ENCODE measurements at places on chromosomes 13 and 19.

DNA sequence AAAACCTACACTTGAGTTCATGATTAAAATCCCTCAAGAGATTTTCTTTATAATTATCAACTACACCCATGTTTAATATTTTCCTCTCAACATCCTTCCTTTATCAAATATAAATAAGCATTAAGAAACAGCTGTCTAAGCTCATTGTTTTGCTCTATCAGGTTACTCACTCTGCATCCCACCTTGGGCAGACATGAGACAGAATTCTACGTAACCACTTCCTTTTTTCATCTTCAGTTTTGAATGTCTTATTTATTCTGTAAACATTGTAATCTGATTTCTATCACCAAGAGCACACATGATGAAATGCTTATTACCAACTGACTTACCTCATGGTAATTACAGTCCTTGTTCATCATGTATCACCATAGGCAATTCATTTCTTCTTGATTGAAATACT, 1256.6 kb upstream of the ATXN8OS start:
- DNase-seq: no peak

GRCh38 chr13:111422348-111422747, 101.9 kb downstream of the TEX29 start:
- DNase-seq: no peak

GRCh38 chr19:50567052-50567841, 988 bp downstream of the LRRC4B start:
- DNase-seq: no peak

- DNase-seq: no peak
Measured at GRCh38 chr19:18300930-18301717, 19.7 kb upstream of the JUND start.

- DNase-seq: no peak
Measured at GRCh38 chr13:69828527-69828926, 279.1 kb upstream of the ATXN8OS start.

GRCh38 chr13:110345701-110346100, 38.6 kb downstream of the COL4A2 start:
- no peak for DNase-seq

DNA sequence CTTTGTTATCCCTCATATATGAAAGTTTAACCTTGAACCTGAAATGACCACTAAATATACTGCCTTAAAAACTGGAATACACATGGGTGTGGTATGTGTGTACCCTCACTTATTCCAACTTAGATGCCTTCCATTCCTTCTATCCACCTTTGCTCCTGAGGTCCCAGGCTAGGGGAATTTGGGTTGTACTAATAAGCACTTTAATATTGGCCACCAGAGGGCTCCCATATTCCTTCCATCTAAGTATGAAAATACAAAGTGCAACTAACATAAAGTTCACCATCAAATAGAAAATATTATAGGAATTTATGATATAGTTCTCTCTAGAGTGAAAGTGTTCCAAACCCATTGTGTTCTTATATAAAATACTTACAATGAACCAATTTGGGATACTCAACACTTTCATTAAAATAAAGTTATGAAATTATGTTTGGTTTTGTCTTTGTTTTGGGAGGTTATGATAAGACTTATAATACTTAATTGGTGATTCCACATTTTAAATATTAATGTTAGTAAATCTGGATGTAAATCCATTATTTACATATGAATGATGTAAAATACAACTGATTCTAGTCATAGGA, 62.3 kb downstream of the ITGBL1 start:
- DNase-seq: no peak

DNA sequence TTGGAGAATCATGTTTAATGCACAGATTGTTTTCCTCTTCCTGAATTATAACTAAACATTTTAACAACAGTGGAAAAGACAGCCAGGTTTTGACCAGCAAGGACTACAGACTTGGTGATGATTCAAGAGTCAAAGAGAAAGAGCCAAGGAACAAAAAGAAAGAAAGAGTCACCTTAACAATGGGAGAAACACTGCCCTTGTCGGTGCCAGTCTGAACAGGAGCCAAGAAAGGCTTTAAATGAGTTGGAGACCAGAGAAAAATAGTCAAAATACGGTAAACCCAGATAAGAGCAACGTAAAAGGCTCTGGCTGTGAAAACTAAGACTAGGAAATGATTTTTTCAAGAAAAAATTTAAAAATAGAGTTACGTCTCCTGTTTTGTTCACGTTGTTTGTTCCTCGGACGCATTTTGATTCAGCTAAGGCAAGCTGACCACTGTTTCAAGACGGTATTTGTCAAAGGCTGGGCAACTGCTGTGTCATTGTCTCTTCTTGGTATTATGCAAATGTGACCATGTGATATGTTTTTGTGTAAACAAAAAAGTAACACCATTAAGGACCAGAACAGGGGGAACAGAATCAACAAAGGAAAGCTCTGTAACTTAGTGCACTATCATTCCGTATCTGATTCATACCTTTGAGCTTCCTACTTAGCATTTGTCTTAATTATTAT, 634.5 kb downstream of the LIG4 start:
- no peak for DNase-seq

GRCh38 chr13:98541701-98542203, 35.2 kb downstream of the STK24 start:
- DNase-seq: no peak

DNA sequence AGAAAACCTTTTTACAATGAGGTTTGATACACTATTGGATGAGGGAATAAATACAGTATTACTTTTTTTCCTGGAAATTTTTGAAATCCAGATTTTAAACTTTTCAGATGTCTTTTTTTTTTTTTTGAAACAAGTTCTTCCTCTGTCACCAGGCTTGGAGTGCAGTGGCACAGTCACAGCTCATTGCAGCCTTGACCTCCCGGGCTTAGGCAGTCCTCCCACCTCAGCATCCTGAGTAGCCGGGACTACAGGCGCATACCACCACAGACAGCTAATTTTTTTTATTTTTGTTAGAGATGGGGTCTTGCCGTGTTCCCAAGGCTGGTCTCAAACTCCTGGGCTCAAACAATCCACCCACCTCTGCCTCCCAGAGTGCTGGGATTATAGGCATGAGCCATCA, 96.8 kb downstream of the RNF17 start:
- no peak for DNase-seq

DNA sequence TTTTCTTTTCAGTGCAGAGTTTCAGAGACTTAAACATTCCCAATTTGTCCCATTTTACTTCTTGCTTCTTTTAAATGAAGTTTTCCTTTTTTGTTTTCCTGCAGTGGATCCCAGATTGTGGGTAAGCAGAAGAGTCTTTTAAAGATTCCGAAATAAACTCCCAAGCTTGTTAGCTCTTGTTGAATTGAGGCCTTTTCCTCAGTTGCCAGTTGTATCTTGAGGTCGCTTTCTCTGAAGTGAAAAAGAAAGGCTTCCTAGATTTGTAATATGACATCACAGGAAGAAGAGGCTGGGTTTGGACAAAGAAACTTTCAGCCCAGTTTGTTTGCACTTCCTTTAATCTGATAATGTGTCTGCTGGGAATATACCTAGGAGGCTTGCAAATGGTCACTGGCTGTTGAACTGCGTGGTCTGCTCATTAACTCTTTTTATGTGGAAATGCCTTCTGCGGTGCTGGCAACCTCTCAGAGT, at the start of gene LPAR6:
Gene LPAR6, minus strand, starts transcription at position 233 of the 471 bp plus-strand sequence. CDS start 690 bp downstream, outside the sequence.
- no peak for DNase-seq

- no peak for DNase-seq
Measured at GRCh38 chr13:98345107-98345935, 168.3 kb upstream of the RNF113B start.

Measured in activated T-helper 1 cell treated with anti-CD3 and anti-CD28 coated beads, Interleukin-2, amount 50 U/mL, for 16 hours (primary cell).